ENCODE measurements at places on chromosomes 6 and 20.

DNA sequence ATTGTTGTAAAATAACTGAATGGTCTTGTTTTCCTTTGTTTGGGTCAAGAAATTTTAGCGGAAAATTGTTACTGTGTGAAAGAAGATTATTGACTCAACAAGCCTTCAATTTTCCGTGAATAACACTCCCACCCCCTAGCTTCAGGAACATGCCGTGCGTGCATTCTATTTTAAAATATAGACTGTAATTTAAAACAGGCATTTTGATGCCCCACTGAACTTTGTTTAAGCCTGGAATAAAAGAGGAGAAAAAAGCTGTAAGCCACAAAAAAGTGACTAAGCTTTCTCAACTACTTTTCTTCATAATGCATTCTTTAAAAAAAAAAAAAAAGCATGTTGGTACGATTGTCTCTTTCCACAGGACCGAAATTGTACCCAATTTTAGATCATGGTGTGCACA, 166.0 kb downstream of the ARID1B start:
- no peak for DNase-seq

DNA sequence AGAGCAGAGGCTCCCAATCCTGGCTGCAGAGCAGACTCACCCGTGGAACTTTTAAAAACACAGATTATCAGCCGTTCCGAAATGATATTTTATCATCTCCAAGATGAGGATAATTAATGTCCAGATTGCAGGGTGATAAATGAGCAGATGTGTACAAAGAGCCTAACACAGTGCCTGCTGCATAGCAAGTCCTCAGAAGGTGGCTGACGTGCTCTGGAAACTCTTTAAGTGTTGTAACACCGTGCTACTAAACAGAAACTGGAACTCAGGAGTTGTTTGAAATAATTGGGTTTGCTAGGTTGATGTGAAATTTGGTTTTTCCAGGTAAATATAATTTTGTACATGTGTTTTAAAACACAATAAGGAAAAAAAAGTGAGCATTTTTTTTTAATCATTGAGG, 118.0 kb downstream of the ARMC2 start:
- DNase-seq, result no peak

- no peak for DNase-seq
Observed at GRCh38 chr6:169964486-169965180, 213.2 kb downstream of the ERMARD start.

DNA sequence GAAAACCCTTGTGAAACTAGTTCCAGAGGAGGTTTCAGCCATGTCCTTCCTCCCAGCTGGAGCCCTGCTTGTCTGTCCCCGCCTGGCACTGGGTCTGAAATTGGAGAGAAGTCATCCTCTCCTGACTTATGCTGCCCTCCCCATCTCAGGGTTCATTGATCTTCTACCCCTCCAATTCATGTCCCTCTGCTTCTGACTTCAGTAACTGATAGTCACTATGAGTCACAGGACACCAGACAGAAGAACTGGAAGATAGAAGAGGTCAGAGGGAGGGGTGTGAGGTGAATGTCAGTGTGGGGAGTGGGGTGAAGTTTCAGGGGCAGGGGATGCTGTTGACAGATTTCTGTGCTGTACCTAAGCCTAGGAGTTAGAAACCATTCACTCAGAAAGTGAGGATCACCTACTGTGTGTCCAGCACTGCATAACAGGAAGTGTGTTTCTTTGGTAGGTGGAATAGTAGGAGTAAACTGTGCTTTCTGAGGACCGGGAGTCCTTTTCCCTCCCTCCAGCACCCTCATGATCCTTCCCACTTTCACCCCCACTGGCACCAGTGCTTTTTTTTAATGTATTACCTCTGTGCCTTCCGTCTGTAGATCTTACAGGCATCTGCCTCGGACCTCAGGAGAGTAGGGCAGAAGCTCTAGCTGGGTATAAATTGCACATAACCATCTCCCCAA, 627 bp upstream of the RPP21 start:
- DNase-seq, result no peak

GRCh38 chr6:30511169-30511546, 21.8 kb downstream of the HLA-E start:
- DNase-seq, result no peak

DNA sequence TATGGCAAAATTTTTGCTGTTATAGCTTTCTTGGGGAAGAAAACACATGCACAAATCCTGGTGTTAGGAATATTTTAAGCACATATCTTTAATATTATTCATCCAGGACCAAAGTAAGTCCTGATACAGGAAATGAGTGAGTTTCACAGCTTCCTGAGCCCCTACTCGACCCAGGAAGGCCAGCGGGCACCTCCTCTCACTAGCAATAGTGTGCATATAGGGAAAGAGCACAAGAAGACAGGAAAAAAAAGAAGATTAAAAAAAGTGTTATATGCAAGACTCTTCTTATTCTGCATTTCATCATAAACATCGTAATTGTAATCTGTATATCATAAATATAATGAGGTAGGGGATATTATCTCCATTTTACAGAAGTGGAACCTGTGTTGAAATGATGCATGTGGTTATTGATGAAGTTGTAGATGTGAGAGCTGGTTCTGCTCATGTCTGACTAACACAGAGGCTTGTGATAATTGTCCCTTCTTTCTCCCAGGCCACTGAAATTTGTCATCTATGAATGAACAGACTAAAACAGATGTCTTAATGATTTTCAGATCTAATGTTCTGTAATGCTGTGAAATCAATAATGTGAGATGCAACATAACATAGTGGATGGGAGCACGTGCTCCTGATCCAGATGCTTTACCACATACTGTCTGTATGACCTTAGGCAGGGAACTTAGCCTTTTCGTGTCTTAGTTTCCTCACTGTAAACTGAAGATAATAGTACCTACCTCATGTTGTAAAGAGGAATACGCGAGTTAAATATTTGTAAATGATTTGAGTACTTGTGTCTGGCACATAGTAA, 101.2 kb downstream of the MYO6 start:
- DNase-seq, result no peak

DNA sequence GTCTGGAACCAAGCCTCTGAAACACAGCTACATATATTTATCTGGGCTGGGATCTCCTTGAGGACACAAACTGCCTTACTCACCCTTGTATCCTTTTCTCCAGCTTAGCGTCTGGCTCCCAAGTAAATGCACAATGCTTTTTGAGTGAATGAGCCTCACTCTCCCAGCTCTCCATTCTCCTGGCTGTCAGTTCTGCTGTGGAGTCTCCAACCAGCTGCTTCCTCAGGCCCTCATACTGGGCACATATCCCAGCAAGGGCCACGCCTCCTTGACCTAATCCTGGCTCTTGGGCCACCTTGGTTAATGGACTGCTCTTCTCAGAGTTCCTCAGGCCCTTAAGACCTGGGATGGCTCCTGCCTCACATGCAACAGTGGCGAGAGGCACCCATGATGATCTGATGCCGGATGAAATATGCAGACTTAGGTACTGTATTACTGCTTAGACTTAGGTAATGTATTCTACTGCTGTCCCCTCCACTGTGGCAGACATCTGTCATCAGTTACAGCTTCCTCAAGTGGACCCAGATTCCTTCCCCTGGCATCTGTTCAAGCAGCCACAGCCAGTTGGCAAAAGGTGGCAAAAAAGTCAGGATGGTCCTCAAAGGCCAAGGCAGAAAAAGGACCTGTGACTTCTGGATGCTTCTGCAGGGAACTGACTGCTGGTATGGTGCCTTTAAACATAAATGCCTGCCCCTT, 16.5 kb downstream of the SNHG17 start:
- DNase-seq, result no peak

DNA sequence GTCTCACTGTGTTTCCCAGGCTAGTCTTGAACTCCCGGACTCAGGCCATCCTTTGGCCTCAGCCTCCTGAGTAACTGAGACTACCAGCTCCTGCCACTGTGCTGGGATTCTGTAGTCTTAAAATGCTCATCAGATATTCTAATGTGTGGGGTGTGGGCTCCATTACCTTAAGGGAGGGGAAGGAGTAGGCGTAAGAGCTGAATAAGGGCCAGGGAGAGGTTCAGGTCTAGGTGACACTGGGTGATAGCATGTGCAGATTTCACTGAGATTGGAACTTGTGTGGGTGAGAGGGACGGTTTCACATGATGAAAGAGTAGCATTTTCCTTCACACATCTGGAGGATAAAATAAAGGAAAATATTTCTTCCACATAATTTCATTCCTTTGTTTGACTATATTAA, 8.5 kb downstream of the AKAP12 start:
- no peak for DNase-seq

- no peak for DNase-seq
Observed at GRCh38 chr6:159866286-159867247, 24.2 kb upstream of the MAS1 start.

DNA sequence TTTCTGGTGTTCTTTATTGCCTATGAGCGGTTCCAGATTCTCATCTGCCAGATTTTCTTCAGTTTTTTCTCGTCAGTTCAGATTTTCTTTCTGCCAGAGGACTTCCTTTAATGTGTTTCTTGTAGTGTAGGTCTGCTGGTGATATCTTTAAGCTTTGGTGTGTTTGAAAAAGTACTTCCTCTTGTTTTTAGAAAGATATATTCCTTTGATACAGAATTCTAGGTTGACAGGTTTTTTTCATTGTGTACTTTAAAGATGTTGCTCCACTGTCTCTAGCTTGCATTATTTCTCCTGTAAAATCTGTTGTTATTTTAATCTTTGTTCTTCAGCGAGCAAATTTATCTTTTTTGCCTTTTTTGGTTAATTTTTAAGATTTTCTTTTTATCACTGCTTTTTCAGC, 36.9 kb downstream of the ASXL1 start:
- DNase-seq, result no peak

- no peak for DNase-seq
Observed at GRCh38 chr6:112178846-112179245, 75.5 kb downstream of the LAMA4 start.

GRCh38 chr20:60345106-60345505, 386.9 kb downstream of the CDH26 start:
- peak; percentile 45 for DNase-seq

GRCh38 chr6:157024745-157025144, 247.6 kb downstream of the ARID1B start:
- no peak for DNase-seq

DNA sequence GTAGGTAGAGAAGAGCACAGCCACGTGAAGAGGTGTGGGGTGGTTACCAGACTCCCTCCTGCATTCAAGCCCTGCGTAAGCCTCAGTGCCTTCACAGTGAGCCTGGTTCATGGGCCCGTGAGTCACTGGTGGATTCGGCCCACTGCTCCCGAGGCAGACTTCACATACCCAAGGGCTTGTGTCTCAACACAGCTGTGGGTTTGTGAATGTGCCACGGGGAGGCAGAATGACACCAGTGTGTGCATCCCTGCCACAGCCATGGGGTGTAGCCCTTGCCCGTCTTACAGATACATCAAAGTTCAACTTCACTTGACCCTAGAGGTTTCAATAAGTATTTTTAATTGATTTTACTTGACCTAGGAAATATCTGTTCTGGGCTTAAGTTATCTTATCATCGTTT, 108.5 kb downstream of the MAP3K4 start:
- DNase-seq, result no peak

DNA sequence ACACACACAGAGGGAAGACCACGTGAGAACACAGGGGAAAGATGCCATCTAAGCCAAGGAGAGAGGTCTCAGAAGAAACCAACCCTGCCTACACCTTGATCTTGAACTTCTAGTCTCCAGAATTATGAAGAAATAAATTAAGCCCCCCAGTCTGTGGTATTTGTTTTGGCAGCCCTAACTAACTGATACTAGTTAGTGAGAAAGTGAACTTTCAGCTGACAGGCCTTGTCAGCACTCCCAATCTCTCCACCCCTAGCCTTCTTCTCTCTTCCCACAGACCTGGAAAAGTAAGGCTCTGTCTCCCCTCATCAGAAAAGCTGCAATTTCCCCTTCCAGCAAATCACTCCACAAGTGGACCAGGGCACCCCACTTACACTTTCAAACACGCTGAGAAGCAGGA, 108.6 kb upstream of the CDYL start:
- no peak for DNase-seq

DNA sequence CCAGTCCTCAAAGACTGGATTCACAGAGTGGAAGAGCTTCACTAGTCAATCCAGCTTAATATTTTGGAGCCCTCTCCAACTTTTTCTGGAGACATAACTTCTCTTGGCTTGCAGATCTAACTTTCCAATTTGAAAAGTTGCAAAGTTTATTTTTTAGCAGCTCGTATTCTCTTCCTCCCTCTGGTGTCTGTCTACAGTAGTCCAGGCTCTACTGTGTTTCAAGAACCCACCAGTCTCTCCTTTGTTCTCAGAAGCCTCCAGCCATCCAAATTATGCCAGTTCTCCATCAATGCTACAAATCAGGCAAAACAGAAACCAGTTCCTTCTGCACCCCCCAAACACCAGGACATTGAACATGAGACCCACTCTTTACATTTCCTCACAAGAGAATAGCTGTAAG, 376.1 kb upstream of the OPRM1 start:
- DNase-seq, result no peak

GRCh38 chr6:90087106-90087833, 193.0 kb downstream of the GJA10 start:
- DNase-seq, result no peak

DNA sequence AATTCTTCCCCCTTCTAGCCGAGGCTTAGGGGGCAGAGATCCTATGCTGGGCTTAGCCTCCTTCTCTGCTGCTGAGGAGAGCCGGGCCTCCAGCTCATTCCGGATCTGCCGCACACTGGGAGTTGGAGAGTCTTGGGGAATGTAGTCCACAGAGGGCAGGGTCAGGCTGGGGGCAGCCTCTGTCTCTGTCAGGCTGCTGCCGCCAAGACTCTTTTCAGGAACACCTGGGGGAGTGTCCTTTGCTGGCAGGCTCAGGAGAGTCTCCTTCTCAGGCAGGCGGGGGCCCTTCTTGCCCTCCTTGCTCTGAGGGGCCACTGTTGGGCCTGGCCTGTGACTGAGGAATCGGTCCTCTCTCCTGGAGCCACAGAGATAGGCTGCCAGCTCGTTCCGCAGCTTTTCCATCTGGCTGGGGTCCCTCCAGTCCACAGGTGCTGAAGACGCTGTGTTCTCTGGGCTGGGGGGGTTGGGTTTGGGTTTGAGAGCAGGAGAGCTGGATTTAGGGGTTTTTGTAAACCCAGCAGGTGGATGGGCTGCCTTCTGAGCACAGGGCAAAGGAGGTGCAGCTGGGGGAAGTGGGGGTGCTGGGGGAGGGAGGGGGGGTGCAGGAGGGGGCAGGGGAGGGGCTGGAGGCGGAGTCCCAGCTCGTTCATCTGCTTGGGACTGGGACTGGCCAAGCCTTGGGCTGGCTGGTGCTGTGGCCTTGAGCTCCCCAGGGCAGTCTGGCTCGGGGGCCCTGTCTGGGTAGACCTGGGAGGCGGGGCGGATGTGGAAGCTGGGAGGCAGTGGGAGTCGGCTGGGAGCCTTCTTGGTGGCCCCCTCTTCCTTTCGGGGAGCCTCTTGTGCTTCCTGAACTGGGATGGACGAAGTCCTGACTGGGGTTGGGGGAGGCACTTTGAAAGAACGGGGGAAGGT, 36.1 kb downstream of the C6orf132 start:
- no peak for DNase-seq
